ENCODE measurements at places on chromosomes 7 and 10. TPM values are rescaled to one million over a fixed set of nuclear protein-coding genes. Genes with fewer than 3 reads are reported as not detected.

IKZF1 gene
- 277 TPM for total RNA-seq

LRWD1 gene
- total RNA-seq: 12.3 TPM

CDK14 gene
- 0.05 TPM for total RNA-seq

UNC5B gene
- total RNA-seq: 0.07 TPM

RNF148 gene
- total RNA-seq: not detected

KCND2 gene
- total RNA-seq: not detected

C10orf67 gene
- 0.32 TPM for total RNA-seq

MYOZ1 gene
- not detected for total RNA-seq

DNA sequence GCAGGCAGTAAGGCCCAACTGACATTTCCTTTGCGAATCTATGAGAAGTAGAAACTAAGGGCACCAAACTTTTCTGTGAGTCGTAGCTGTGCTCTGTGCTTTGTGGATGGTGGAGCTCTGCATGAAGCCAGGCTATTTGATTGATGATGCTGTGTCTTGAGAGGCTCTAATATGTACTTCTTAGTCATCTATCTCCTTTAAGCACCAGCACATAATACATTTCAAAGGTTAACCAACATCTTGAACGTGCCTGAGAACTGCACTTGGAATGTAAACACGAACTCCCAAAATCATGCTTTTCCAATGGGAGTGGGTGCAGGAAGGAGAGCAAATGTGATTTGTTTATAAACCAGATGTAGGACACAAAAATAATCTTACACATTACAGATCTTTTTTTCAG, 411.6 kb downstream of the PARD3 start:
- no peaks in the 10 kb centered on the region for H3K4me1 ChIP-seq
- H3K27ac ChIP-seq: no peak overlapping the region
- H3K27me3 ChIP-seq: no peaks in the 10 kb centered on the region
- no peak for DNase-seq
- no peak overlapping the region for H3K4me3 ChIP-seq
- H3K36me3 ChIP-seq: no peaks in the 10 kb centered on the region

DNA sequence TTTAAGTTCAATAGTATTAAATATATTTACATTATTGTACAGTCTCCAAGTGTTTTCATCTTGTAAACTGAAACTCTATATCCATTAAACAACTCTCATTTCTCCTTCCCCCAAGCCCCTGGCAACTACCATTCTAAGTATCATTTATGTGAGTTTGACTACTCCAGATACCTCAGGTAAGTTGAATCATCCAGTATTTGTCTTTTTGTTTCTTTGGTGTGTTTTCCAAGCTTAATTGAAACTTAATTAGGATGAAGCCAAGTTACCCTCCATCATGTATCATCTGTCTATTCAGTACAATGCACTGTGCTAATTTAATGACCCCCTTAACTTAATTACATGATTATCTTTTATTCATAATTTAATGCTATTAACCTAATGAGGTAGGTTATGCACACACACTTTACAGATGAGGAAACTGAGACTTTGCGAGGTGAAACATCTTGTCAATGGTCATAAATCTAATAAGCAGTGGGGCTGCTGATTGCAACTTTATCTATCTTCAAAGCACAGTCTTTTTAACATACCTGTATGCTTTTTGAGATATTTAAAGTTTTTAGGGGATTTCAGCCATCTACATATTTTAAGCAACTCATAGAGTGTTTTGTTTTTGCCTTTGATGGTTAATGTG, 663 bp downstream of the MACC1 start:
- H3K4me1 ChIP-seq: peaks cover 16% of the 10 kb centered on the region
- no peaks in the 10 kb centered on the region for H3K36me3 ChIP-seq
- no peak for DNase-seq
- no peak overlapping the region for H3K27ac ChIP-seq

DNA sequence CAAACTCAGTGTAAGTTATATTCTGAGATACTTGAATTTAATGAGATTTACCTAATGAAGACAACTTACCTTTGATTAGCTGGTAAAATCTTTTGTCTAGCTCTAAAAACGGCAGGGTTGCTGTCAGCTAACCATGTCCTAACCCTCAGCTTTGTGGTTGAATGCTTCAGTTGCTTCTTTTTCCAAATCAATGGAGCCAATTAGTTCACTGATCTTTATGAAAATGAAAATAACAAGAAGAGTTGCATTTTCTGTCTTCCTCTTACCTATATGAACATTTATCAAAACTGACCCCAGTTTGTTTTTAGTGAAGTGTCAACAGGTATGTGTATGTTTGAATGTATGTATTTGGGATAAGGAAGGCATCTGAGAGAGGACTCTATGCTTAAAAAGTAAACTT, 253.1 kb upstream of the MTPN start:
- no peaks in the 10 kb centered on the region for H3K4me1 ChIP-seq
- no peak for DNase-seq
- H3K36me3 ChIP-seq: no peaks in the 10 kb centered on the region
- no peak overlapping the region for H3K27ac ChIP-seq

DNA sequence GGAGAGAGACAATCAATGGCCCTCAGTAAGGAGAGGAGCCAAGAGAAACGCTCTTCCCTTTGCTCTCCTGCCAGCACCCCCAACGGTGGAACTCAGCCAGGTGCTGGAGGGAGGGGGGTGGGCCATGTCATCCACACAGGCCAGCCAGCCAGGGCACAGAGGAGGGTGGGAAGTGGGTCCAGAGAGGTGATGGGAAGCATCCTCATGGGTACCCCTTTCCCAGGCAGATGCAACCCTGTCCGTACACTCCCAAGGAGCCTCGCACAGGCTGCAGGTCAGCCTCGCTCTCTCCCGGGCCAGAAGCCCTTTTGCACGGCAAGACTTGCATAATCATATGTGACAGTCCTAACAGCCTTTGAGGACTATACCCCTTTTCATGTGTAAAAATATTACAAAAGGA, 142.0 kb upstream of the NAMPT start:
- peaks cover 24% of the 10 kb centered on the region for H3K36me3 ChIP-seq
- H3K27ac ChIP-seq: peak overlapping the region; percentile 98
- H3K4me3 ChIP-seq: peak overlapping the region; percentile 71
- peaks cover 10% of the 10 kb centered on the region for H3K27me3 ChIP-seq

DNA sequence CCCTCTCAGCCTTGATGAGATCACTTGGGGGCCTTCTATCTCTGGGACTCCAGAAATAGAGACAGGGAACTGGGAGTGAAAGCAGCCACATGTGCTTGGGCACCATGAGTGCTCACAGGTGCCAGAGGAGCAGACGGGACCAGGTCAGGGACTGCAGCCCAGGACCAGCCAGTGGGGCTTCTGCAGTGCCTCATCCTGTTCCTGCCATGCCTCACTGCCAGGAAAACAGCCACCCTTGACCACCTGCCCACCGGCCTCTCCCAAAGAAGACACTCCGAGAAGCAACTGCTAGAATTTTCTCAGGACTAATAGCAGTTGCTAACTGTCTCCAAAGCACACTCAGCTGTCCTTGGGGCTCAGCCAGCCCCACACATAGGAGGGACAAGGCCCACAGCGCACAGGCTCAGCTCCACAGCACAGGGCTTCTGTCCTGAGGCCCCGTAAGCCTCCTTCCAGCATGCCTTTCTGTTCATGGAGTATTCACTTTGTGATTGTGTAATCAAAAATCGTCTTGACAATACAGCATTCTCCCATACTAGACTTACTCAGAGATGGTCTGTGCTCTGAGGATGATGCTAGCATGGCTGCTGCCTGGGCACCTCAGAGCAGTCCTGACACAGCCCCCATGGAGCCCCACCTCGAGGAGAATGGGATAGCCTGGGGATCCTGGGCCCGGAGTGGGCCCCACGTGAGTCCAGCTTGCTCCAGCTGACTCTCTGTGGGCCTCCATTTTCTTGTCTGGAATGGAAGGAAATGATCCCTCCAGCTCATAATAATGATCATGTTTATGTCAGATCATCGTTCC, 115.7 kb upstream of the RET start:
- no peak overlapping the region for H3K27ac ChIP-seq
- DNase-seq: no peak
- no peaks in the 10 kb centered on the region for H3K36me3 ChIP-seq
- no peaks in the 10 kb centered on the region for H3K27me3 ChIP-seq

GRCh38 chr7:145884716-145885514, 231.7 kb upstream of the CNTNAP2 start:
- no peak for DNase-seq
- H3K36me3 ChIP-seq: no peaks in the 10 kb centered on the region
- H3K27ac ChIP-seq: no peak overlapping the region
- H3K27me3 ChIP-seq: no peaks in the 10 kb centered on the region
- no peaks in the 10 kb centered on the region for H3K4me1 ChIP-seq

- H3K36me3 ChIP-seq: no peaks in the 10 kb centered on the region
- no peak for DNase-seq
- H3K4me3 ChIP-seq: no peak overlapping the region
- no peaks in the 10 kb centered on the region for H3K27me3 ChIP-seq
- no peak overlapping the region for H3K27ac ChIP-seq
These were observed 410.3 kb downstream of the KIF20B start for GRCh38 chr10:90111671-90112070.

DNA sequence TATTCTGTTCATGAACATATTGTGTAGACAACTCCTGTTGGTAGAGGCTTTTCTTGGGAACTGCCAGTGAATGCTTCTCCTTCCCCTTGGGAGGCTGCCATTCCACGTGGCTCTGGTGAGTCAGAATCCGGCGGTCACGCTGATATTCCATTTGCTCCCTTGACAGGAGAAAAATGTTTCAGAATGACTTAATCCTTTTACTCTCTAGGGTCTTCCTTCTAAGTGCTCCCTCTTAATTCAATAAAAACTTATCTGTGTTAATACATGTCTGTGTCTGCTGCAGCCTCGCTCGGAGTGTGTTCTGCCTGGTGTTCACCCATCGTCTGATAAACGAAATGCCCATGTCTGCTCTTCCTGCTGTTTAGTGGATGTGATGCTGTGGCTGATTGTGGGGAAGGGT, 278.6 kb downstream of the ARHGAP12 start:
- H3K4me3 ChIP-seq: no peak overlapping the region
- peaks cover 3% of the 10 kb centered on the region for H3K27me3 ChIP-seq
- H3K27ac ChIP-seq: no peak overlapping the region
- no peaks in the 10 kb centered on the region for H3K4me1 ChIP-seq

- peaks cover 5% of the 10 kb centered on the region for H3K4me1 ChIP-seq
- H3K4me3 ChIP-seq: no peak overlapping the region
- DNase-seq: no peak
- no peaks in the 10 kb centered on the region for H3K27me3 ChIP-seq
These were observed 15.8 kb downstream of the BCL7B start for GRCh38 chr7:73541722-73542121.

- H3K4me3 ChIP-seq: no peak overlapping the region
- peaks cover 10% of the 10 kb centered on the region for H3K27me3 ChIP-seq
- no peak overlapping the region for H3K27ac ChIP-seq
These were observed 69.6 kb upstream of the RAB11FIP2 start for GRCh38 chr10:118116362-118116714.

DNA sequence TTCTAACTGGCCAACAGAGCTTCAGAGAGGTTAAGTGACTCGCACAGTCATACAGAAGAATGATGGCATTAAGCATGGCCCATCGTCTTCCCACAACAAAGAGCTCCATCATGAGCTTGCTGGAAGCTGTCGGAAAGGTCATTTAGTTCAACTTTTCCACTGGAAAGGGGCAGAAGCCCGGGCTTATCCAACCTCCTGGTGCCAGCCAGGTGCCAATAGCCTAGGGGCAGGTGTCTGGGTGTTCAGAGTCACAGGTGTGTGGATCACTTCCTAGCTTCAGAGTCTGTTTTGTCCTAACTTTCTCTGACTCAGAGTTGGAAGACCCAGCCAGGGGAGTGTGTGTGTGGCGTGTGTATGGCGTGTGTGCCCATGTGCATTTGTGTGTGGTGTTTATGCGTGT, 1.3 kb upstream of the TRPV6 start:
- H3K4me1 ChIP-seq: no peaks in the 10 kb centered on the region
- no peak overlapping the region for H3K4me3 ChIP-seq
- DNase-seq: no peak
- H3K36me3 ChIP-seq: no peaks in the 10 kb centered on the region
- no peak overlapping the region for H3K27ac ChIP-seq

DNA sequence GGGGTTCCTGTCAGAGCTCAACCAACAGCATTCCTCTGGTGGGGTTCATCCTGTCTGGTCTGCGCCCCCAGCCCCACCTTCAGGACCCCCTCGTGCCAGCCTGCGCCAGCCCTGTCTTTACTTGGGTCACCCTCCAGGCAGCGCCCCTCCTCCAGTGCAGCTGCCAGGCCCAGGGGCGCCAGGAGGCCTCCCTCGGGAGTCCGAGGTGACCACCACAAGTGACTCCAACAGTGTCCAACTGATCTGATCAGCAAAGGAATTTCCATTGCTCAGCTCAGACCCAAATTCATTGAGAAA, 10.6 kb downstream of the WDR86 start:
- DNase-seq: no peak
- H3K27me3 ChIP-seq: no peaks in the 10 kb centered on the region
- no peak overlapping the region for H3K27ac ChIP-seq
- peaks cover 4% of the 10 kb centered on the region for H3K4me1 ChIP-seq
- H3K4me3 ChIP-seq: no peak overlapping the region

- no peak overlapping the region for H3K27ac ChIP-seq
- H3K27me3 ChIP-seq: peaks cover 17% of the 10 kb centered on the region
- H3K36me3 ChIP-seq: no peaks in the 10 kb centered on the region
- DNase-seq: no peak
- no peaks in the 10 kb centered on the region for H3K4me1 ChIP-seq
- no peak overlapping the region for H3K4me3 ChIP-seq
These were observed 24.2 kb upstream of the SMIM30 start for GRCh38 chr7:113142385-113143119.

- no peaks in the 10 kb centered on the region for H3K36me3 ChIP-seq
- peaks cover 2% of the 10 kb centered on the region for H3K27me3 ChIP-seq
These were observed 27.9 kb downstream of the CDH23 start for GRCh38 chr10:71424496-71425194.

DNA sequence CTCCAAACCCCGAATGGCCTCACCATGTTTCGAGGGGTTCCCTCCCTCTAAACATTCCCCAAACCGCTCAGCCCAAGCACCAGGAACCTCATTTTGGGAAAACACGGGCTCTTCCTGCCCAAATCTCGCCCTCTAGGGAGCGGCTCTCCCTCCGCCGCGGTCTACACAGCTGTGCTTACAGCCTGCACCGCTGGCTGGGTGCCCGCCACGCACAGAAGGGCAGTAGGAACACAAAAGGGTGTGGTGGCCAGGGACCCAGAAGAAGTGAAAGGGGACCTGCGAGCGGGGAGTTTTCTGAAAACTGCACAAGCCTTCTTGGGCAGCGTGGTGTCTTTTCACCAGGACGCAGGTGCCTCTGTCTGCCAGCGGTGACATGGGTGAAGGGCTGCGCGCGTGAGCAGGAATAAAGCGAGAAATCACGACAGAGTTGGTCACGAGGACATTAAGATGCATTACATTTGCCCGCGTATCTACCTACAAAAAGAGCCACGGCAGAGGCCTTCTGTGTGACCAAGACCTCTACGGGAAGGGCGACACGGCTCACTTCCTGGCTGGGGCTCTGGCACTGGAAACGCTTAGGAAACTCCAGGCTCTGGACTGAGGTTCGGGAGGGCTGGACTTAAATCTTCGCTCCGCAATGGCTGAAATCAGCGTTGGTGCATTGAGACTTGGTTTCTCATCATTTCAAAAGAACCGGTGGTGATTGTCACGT, 171.7 kb downstream of the LSM5 start:
- no peaks in the 10 kb centered on the region for H3K36me3 ChIP-seq
- H3K27ac ChIP-seq: no peak overlapping the region
- no peak overlapping the region for H3K4me3 ChIP-seq
- H3K27me3 ChIP-seq: peaks cover 15% of the 10 kb centered on the region
- no peaks in the 10 kb centered on the region for H3K4me1 ChIP-seq
